ENCODE measurements at places on chromosomes 13 and 19.

- peak; percentile 23 for DNase-seq
Observed at GRCh38 chr19:1408300-1409203, 1.2 kb downstream of the DAZAP1 start.

DNA sequence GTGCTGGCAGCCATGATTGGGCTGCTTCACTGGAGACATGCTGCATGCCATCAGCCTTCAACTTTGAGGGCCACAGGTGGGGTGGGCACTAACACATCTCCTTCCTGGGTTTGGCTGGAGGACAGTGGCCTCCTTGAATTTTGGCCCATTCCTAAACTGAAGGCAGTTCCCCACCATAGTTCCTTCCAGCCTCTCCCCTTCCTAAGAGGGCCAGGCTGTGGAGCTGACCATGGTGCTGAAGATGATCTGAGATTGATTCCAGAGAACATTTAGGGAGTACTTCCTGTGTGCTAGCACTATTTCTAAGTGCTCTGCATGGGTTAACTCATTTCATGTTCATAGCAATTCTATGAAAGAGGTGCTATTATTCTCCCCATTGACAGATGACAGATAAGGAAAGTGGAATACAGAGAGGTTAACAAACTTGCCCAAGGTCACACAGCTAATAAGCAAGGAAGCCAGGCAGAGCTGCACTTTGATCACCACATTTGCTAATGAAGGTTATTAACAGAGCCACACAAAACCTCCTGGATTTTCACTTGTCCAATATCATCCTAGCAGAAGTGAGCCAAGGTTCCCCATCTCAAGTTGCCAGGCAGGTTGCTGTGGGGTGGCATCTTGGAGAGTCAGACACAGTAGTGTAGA lies 175.3 kb downstream of the ZIC5 start:
- no peak for DNase-seq

GRCh38 chr13:97967948-97968347 lies 14.5 kb downstream of the IPO5 start:
- DNase-seq: no peak

- no peak for DNase-seq
Observed at GRCh38 chr13:24459234-24459633, 53.3 kb downstream of the PARP4 start.

- DNase-seq: no peak
Observed at GRCh38 chr19:11007962-11008532, 47.2 kb downstream of the SMARCA4 start.

DNA sequence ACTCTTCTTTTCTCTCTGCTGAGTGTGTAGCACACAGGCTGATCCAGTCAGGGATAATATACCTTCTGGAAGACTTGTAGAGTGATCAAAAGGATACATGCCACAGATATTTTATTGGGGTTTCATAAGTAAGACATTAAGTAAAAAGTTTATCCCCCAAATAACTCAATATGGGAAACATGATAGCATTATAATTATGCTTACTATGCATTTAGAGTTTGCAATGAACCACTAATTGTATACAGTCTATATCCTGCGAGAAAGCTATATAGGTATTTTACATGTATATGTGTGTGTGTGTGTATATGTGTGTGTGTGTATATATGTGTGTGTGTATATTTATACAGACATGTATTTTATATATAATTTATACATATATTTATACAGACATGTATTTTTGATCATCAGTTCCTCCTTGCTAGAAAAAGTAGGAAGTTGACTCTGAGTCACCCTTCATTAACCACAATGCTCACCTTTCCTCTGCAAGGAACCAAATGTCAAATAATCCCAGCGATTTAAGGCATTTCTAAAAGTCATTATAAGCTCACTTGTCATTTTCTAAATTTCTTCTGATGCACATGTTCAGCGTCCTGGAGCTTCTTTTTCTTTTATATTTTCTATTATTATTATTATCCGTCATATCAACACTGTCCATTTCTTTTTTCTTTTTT lies 312.5 kb upstream of the OBI1 start:
- DNase-seq: no peak

- DNase-seq: no peak
Observed at GRCh38 chr19:55836340-55836739, at the start of gene NLRP4. Gene NLRP4, plus strand, starts transcription at chr19:55836540. Its CDS starts 15,541 bp downstream, at chr19:55852081.

DNA sequence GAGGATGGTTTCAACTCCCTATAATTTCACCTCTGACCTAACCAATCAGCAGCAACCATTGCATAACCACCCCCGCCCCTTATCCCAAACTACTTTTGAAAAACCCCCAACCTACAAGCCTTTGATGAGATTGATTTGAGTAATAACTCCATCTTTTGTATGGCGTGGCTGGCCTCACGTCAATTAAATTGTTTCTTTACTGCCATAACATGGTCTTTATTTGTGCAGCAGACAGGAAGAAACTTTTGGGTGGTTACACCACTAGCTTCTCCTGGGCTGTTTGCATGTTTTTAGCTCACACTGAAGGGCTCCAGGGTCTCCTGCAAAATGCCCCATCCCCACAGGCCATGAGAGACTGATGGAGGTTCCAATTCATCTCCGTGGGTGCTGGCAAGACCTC lies 34.0 kb upstream of the PEG3 start:
- DNase-seq: no peak

- DNase-seq: no peak
Observed at GRCh38 chr13:93029536-93029935, 197.1 kb upstream of the GPC6 start.

DNA sequence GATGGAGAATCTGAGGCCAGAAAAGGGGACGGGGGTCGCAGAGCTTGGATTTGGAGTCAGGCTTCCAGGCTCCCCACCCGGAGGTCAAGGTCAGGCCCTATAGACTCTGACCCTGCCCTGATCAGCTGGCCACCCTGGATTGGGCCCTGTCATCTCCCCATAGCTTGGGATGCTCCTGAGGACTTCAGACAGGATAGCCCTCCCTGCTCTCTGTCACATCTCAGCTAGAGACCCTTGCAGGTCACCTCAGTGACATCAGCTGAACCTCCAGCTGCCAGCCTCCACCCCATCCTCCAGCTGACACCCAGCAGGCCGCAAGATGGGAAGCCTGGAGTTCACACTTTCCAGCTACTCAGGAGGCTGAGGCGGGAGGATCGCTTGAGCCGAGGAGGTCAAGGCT lies 2.8 kb upstream of the TPM4 start:
- DNase-seq: no peak

- no peak for DNase-seq
Observed at GRCh38 chr13:33349986-33350826, 64.7 kb upstream of the STARD13 start.

- DNase-seq: no peak
Observed at GRCh38 chr19:52635786-52636570, 2.2 kb downstream of the ZNF83 start.

DNA sequence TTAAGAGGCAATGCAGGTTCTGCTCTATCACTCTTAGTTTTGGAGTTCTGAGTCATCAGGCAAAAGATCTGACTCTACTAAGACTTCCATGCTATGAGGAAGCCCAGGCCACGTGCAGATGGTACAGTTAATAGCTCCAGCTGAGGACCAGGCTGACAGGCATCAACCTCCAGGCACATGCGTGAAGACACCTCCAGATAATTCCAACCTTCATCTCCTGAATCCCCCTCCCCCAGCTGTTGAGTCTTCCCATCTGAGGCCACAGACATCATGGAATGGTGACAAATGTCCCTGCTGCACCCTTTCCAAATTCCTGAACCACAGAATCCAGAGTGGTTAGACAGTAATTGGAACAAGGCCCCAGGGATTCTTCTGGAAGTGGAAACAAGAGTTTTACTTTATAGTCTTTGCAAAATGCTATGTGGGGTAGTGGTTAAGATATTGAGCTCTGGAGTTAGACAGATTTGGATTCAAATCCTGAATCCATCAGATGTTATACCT lies 183.8 kb downstream of the KLF5 start:
- no peak for DNase-seq

DNA sequence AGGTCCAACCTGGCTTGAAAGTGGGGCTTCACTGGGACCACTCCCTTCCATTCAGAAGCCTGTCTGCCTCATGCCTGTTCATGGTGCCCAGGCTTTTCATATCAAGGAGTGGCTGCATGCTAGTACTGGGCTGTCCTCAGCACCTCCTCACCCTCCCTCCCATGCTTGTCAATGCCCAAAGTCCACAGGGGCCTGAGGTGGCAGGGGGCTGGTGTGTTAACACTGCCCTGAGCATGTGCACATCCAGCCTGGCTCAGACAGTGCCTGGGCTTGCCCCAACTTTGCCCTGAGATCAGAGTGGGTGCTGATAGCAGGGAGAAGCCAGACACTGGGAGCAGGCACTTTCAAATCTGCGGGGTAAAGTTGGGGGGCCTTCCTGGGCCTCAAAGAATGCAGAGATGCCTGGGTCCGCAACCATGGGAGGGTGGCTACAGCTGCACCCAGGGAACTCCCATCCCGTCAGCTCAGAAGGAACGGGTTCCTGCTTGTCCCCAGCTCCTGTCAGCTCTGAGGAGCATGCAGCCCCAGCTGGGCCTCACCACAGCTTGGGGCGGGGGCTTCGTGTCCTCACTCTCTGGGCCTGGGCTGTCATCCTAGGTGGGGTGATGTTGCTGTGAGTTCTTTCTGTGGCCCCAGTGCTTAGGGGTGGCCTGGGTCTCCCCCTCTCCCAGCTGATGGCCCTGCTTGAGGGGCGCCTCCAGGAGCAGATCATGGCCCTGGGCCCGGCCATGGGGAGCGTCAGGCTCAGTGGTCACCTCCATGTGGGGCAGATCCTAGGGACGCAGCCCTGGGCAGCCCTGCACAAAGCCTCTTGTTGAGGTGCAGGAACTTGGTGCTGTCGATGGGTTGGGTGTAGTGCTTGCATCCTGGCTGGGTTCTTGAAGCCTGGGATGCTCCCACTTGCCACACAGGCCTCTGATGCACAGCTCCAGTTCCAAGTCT lies 830.6 kb upstream of the SLITRK5 start:
- DNase-seq: no peak

GRCh38 chr19:56750658-56751057 lies 79.1 kb upstream of the ZNF835 start:
- no peak for DNase-seq

DNA sequence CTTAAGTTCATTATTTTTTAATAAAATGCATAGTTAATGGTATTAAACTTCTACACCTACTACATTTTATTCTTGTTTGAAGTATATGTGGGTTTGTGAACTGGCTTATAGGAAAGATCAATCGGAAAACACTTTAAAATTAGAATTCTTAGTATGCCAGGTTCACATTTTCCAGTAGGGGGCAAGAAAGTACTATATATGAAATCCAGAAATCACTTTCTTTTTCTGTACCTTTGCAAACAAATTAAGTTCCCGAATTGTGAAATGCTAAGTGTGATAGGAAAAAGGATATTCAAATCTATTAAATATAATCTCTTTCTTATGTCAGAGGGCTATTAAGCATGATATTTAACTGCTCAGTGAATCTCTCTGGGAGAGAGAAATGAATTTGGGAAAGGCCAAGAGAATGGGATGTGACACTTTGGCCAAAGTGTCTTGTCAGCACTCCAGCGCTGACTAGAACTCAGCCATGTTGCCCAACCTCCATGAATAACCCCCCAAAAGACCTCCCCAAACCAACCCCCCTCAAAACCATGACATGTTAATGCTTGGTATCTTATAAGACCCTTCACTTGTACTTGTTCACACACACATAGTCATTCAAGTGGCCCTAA lies 122.6 kb upstream of the SLC10A2 start:
- peak; percentile 72 for DNase-seq

- no peak for DNase-seq
Observed at GRCh38 chr13:45078003-45078402, 42.3 kb upstream of the GTF2F2 start.

GRCh38 chr13:103883164-103883563 lies 816.9 kb upstream of the SLC10A2 start:
- DNase-seq: peak; percentile 92

DNA sequence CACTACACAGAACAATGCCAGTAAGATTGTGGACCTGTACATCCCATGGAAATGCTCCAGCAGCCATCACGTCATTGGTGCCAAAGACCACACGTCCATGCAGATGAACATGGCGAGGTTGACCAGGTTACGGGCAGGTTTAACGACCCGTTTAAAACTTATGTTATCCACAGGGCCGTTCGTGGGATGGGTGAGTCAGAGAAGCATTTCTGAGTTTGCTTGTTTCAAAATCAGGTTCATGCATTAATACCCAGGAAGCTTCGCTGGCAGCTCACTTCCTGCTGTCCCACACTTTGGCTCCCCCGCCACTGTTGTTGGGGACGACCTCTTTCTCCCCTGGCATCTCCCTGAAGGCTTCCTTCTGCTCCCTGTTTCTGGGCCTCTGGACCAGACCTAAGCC lies 194.1 kb downstream of the USP12 start:
- DNase-seq: no peak

GRCh38 chr19:40139533-40140287 lies 49.0 kb upstream of the ZNF780A start:
- DNase-seq: peak; percentile 23

DNA sequence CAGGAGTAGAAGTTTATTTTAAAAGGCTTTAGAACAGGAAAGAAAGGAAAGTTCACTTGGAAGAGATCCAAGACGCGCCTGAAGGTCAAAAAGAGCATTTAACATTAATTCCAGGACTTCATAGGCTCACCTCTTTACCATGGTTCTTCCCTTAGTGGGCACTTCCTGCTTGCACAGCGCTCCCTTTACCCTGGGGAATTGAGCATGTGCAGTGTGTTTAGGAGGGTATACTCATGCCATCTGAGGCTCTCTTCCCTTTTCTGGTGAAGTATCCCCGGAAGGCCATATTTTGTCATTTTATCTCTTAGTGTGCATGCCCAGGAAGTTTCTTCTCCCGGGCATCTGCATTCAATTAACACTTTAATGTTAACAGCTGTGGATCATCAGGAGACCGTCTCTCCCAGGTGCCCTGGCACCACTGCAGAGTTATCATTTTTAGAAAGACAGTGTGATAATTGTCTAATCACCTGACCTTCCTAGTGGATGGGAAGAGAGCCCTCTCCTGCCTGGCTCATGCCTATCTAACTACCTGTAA lies 66.1 kb upstream of the ABCC4 start:
- peak; percentile 21 for DNase-seq

GRCh38 chr13:104416973-104417372 lies 1350.8 kb upstream of the SLC10A2 start:
- no peak for DNase-seq

GRCh38 chr13:30030141-30030750 lies 179.8 kb upstream of the UBL3 start:
- DNase-seq: no peak

- DNase-seq: peak; percentile 51
Observed at GRCh38 chr19:6238643-6239281, 41.0 kb downstream of the MLLT1 start.
